ENCODE measurements at places on chromosomes 3 and 15.

GRCh38 chr3:66567077-66567476, 66.3 kb upstream of the LRIG1 start:
- DNase-seq, result no peak

DNA sequence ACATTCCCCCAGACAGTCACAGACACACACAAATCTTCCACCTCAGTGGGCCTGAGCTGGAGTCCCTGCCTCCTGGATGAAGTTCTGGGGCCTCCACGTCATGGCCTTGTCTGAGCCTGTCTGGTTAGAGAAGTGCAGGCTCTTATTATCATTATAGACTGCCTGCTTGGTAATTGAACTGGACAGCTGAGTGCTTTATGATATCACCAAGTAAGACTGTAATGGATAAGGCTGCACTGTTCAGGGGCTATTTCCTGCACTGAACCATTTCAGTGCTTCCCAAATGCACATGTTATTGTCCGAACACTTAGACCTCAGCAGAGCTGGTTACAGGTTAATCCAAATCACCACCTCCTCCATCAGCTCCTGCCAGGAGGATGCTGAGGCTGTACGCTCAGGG, 8.7 kb upstream of the ST6GAL1 start:
- no peak for DNase-seq

DNA sequence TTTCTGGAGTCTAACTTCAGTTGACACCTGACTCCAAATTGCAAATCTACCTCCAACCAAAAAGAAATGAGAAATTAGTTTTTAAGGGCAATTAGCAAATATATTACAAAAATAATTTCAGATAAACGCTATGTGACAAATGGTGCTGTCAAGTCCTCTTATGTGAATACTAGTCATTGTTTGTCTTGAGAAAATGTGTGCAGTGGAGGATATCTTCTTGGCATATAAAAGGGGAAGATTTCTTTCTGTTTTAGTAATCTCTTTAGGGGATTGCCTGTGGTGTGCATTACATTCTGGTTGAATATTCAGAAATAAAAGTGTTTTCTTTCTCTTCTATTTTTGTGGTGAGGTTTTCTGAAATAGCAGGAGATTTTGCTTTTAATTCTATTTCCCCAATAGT, 3.0 kb upstream of the GCSAM start:
- no peak for DNase-seq

- DNase-seq, result no peak
These were observed 1.7 kb upstream of the MAN2A2 start for GRCh38 chr15:90901175-90902039.

- no peak for DNase-seq
These were observed 282.5 kb upstream of the CNTN3 start for GRCh38 chr3:74897006-74897405.

DNA sequence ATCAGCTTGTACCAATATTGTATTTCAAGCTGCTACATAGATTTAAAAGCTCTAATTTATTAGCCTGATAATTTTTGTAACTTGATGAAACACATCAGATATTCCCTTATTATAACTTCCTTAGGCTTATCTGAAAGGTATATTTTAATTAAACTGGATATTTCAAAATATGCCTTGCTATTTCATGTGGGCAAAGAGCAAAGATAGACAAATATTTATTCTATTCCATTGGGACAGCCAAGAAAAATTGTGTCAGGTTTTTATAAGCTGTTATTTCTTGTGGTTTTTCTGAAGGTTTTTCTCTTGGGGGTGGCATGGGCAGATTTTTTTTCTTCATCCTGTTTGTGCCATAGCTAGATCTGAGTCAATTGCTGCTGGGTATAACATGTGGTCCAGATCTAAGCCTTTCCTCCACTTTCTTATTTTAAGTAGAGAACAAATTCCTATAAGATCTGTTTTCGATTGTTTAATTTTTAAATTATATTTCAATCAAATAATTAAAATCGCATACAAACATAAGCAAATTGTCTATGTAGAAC, 249.5 kb downstream of the NAALADL2 start:
- DNase-seq, result no peak

GRCh38 chr3:34727700-34728099, 911.6 kb upstream of the ARPP21 start:
- no peak for DNase-seq

- no peak for DNase-seq
These were observed 93.4 kb downstream of the TOP2B start for GRCh38 chr3:25571285-25571684.

DNA sequence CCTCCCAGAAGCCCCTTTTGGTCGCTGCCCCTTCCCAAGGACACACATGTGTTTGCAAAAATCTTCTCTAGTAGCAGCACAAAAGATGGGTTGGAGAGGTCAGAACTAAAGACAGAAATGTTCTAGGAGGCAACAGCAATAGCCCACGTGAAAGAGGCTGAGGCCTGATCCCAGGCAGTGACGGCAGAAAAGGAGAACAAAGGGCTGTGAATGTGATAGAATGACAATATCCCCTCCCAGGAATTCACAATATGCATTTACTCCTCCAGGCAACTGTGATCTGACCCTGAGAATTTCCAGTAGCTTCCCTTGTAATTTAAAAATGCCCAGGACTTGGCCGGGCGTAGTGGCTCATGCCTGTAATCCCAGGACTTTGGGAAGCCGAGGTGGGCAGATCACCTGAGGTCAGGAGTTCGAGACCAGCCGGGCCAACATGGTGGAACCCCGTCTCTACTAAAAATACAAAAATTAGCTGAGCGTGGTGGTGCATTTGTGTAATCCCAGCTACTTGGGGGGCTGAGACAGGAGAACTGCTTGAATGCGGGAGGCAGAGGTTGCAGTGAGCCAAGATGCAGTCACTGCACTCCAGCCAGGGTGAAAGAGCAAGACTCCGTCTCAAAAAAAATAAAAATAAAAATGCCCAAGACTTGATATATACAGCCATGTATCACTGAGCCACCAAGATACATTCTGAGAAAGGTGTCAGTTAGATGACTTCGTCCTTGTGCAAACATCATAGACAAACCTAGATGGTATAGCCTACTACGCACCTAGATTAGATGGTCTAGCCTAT, 43.6 kb upstream of the PIAS1 start:
- DNase-seq, result no peak

- DNase-seq, result no peak
These were observed 16.4 kb upstream of the ALDH1A3 start for GRCh38 chr15:100863075-100863795.

- DNase-seq, result no peak
These were observed 71.0 kb downstream of the ATP10A start for GRCh38 chr15:25792128-25792527.

DNA sequence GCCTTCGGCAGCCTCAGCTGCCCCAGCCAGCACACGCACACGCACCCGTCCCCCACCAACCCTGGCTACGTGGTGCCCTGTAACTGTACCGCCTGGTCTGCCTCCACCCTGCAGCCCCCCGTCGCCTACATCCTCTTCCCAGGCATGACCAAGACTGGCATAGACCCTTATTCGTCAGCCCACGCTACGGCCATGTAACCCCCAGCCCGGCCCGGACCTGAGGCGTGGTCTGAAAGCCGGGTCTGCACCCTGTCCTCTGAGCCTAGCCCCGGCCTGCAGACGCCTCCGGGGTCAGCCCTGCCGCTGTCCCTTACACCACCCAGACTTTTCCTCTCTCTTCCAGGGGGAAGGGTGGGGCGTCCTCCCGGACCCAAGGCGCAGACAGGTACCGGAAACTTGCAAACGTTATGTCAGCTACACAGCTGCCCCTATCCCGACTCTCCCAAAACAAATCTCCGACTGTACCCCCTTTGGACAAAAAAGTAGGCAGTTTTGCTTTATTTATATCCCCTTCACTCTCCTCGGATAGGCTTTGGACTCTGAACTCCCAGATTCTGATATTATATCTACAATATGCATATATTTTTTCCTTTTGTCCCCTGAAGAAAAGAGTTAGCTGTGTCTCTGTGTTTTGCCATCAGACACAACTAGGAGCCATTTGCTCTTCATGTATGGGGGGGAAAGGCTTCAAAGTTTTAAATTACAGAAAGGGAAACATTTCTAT, 1.4 kb downstream of the SOX14 start:
- DNase-seq, result no peak

DNA sequence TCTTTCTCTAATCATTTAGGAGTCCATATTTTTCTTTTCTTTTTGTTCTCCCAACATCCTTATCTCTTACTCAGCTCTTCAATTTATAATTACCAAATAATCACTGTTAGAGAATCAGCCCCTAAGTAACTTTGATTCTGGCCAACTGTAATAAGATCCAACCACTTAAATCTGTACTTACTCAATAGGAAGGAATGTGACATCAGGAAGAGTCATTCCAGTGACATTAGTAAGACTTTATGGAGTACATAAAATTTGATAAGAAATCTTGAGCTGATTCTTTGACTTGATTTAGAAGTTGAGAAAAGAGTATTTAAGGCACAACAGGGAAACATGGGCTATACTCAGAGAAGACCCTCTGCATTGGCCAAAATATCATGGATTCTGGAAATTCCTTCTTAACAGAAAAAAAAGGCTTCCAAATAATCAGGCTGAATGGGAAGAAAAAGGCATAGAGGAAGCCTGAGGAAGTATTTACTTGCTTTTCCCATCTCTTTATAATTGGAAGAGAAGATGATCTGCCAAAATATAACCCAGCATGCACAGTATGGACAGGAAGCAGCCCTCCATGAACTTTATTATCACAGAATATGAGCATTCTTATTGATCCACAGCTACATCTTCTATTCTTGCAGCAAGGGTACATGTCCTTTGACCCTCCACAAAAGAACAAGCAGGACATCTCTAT, 289.7 kb upstream of the TPRG1 start:
- DNase-seq, result no peak

- DNase-seq, result no peak
These were observed 866.3 kb downstream of the ROBO2 start for GRCh38 chr3:77906102-77906709.

GRCh38 chr3:45912435-45912834, 26.1 kb downstream of the CCR9 start:
- DNase-seq, result no peak

GRCh38 chr3:13484851-13485590, 4.9 kb downstream of the HDAC11 start:
- no peak for DNase-seq

GRCh38 chr3:99934975-99935797, 117.5 kb downstream of the CMSS1 start:
- DNase-seq, result no peak

DNA sequence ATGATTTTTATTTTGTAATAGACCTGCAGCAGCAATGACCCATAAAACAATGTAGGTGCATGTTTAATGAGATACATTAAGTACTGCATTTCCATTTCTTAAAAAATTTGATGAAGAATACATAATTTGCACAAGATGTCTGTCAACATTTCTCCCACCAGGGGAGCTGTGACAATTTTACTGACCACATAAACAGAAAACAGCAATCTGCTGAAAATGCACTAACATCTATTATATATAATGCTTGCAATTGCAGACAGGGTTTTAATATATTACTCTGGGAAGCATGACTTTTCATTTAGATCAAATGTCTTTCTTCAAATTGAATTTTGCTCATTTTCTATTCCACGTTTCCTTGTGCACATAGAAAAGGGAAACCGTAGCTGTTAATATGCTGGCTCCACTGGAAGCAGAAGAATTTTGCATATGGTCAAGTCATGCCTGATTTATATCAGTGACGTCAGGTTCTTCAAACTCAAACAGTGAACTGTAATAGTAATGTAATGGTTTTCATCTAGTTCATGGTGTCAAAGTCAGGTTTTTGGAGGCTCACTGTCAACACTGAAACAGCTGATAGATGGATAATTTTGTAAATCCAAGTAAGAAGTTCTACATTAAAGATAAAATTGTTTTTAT, 79.8 kb upstream of the IGF1R start:
- DNase-seq, result no peak

- DNase-seq, result no peak
These were observed 374.9 kb upstream of the CNTN4 start for GRCh38 chr3:1723726-1724125.

DNA sequence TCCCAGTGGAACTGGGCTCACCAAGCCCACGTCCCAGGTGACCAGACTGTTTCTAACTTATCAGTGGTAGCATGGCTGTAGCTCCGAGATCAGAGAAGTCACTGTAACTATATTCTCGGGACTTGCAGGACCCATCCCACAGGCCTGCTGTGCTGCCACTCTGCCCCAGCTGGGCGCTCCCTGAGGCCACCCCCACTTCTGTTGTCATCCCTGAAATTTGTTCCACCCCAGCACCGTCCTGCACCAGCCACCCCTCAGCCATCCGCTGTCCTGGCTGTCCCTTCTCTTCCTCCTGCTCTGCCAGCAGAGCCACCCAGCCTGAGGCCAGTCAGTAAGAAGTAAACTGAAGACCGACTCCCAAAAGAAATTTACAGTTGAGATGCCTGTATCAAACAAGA, 33.0 kb upstream of the VILL start:
- DNase-seq, result no peak

GRCh38 chr3:137202941-137203340, 245.2 kb downstream of the IL20RB start:
- DNase-seq, result no peak

- no peak for DNase-seq
These were observed 17.8 kb upstream of the SEC62 start for GRCh38 chr3:169948559-169949448.

GRCh38 chr15:41661518-41662225, 1.5 kb downstream of the MGA start:
- peak; percentile 50 for DNase-seq

- no peak for DNase-seq
These were observed 126.3 kb upstream of the ABI3BP start for GRCh38 chr3:101119535-101119934.

DNA sequence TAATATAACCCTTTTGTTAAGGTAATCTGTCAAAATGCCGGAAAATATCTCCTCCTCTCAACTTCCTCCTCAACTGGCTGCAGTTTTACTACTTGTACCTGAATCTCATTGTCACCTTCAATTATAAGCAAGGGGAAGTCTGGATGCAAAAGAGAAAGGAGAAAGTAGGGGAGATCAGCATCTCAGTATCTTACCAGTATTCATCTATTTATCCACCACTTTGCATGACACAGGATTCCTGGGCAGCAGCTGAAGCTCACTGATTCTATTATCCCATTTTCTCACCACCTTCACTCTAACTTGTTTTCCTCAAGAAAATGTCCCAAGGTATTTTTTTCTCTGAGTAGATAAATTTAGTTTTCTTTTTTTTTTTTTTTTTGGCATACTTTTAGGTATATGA, 440.5 kb upstream of the CBLB start:
- no peak for DNase-seq

All from stimulated activated CD8-positive, alpha-beta memory T cell treated with anti-CD3 and anti-CD28 coated beads, Interleukin-4, amount 100 ng/mL, for 4 hours (primary cell).